Activated CD4-positive, alpha-beta T cell treated with anti-CD3 and anti-CD28 coated beads, Interleukin-2, Interleukin-4, amounts not matched to agents 100 ng/mL and 50 ng/mL, durations not matched to agents 16 hours and 8 hours (primary cell): ENCODE measurements at places on chromosomes 16 and 17.

- no peak for DNase-seq
Observed at GRCh38 chr16:2160915-2161551, 5.5 kb downstream of the TRAF7 start.

- DNase-seq, result peak; percentile 28
Observed at GRCh38 chr17:81735264-81736102, 23.4 kb downstream of the SLC25A10 start.

GRCh38 chr17:32265192-32265923, at the start of gene RHBDL3:
RHBDL3 (plus strand) TSS chr17:32265832; CDS start chr17:32266190, 358 bp downstream.
- DNase-seq, result no peak

DNA sequence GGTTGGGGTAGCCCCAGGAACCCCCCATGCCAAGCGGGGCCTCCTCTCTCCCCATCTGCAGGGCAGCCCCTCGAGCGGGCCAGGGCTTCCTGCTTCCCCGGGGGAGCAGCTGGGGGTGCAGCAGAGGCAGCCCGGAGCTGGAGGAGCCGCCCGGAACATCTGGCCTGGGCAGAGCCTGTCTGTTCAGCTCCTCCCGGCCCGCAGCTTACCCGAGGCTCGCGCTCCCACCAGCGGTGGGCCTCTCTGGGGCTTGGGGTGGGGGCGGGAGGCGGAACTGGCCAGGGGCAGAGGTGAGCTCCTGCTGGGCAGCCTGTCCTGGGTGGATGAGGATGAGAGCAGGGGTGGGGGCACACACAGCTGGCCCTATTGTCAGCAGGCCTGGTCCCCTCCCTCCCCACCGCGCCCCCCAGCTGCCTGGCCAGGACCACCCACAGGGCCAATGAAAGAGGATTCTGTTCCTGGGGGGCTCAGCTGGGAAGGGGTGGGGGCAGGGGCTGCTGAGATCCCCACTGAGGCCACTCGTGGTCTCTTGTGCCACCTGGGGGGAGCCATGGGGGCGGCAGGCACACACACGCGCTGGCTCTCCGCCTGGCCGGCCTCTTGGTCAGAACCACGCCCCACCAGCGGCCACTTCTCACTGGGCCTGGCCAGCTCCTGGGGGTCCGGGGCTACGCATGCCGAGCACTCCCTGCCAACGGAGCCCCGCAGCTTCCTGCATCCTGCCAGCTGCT, 34.7 kb downstream of the BAHCC1 start:
- DNase-seq, result no peak

- DNase-seq, result no peak
Observed at GRCh38 chr16:65181071-65181561, 59.3 kb upstream of the CDH11 start.

- DNase-seq, result no peak
Observed at GRCh38 chr17:75051941-75052340, 4.9 kb downstream of the KCTD2 start.

DNA sequence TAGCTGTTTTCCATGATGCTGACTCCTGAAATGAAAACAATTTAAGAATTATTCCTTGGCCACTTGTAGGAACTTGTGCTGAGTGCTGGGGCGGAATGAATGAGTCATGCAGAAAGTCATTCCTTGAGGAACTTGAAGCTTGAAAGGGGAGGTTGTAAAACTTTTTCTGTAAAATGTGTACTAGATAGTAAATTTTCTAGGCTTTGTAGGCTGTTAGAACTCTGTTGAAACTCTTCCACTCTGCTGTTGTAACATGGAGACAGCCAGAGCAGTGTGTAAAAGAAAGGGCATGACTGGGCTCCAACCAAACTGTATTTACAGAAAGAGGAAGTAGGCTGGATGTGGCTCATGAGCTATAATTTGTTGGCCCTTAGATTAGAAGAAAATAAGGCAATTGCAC, 46.1 kb downstream of the ABCA8 start:
- no peak for DNase-seq

GRCh38 chr17:60615840-60616239, 15.8 kb downstream of the PPM1D start:
- DNase-seq, result no peak

GRCh38 chr16:54282928-54283724, 3.5 kb downstream of the IRX3 start:
- no peak for DNase-seq

- DNase-seq, result no peak
Observed at GRCh38 chr17:47898241-47898640, 2.2 kb downstream of the SP2 start.

DNA sequence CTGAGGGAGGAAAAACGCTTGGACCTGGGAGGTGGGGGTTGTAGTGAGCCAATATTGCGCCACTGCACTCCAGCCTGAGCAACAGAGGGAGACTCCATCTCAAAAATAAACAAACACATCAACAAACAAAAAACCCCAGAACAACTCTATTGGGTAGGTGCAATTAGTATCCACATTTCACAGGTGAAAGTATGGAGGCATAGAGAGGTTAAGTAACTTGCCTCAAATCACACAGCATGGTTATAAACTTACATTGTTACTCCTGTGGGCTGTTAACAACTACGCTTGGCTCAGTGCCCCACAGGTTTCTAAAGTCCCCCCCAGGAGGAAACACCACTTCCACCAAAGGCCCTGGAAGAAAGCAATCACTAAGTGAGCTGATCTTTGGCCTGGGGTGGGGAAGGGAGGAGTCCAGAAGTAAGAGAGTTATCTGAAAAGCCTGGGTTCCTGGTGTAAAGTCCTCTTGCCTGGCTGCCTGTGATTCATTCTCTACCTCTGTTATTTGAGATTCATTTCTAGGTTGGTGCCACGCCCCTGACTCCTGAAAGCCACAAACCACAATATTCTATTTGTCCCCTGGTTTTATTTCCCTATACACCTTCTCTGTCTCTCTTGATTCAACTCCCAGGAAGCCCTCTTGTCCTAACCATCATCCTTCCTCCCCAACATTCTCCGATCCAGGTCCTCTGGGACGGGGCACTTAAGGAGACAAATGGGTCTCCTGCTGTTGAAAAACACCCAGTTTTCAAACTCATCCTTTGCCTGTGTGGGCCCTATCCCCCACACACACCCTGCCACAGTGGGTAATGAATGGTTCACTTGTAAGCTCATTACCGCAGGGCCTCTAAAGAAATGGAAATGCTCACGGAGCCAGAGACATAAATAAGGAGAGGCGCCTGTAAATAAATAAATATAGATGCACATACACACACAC, 195.4 kb downstream of the XYLT1 start:
- DNase-seq, result peak; percentile 15

DNA sequence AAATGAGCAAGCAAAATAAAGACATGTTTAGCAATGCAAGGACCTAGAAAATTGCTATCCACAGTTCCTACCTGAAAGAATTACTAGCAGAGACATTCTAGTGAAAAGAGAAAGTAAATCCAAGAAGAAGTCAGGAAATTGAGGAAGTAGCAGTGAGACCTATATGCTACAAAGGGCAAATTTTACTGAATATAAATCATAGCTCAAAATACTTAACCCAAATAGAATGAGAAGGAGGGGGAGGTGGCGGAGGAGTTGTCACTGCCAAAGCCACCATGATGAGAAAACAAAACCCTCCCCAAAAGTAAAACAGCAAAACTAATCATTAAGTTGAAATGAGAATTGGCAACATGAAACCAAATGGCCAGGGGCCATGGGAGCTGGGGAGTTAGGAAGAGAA, 39.3 kb downstream of the PITPNM3 start:
- DNase-seq, result no peak

GRCh38 chr16:31350275-31351005, 4.5 kb upstream of the ITGAX start:
- no peak for DNase-seq

- no peak for DNase-seq
Observed at GRCh38 chr17:50590946-50591737, 30.6 kb downstream of the CACNA1G start.

DNA sequence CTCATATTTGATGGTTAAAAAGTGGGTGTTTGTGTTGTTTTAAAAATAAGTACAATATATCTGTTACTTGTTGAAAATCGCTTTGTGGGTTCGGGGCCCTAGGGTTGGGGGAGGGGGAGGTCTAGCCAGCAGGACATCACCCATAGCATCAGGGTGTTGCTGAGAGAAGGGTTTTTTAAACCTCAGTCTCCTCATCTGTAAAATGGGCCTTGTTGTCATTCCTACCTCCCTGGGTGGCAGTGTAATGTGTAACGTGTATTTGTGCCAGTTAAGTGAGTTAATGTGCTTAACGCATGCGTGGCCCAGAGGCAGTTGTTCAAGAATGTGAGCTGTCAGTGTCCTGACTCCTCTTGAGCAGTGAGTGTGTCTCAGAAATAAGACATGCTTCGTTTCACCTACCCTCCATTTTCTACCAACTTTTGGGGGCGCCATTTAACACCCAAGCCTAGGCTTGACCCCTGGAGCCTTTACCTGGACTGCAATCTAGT, 129.0 kb downstream of the CMIP start:
- DNase-seq, result no peak

GRCh38 chr16:4194661-4195060, 47.2 kb downstream of the SRL start:
- DNase-seq, result no peak

GRCh38 chr17:74211912-74212208, 1.5 kb upstream of the TTYH2 start:
- DNase-seq, result no peak

DNA sequence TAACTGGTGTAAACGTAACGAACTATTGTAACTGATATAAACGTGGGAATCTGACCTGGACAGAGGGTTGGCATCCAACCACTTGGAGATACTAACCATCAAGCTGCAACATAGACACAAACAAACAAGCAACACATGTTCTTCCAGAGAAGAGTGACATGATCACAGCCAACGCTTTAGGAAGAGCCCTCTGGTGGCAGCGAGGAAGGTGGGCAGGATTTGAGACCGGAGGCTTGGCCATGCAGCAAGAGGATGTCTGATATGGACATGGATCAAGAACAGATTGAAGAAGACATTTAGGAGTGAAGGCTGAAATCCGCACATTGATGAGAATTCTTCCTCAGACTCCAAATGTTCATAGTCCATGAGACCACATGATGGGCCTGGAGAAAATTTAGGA, 40.3 kb upstream of the TNRC6A start:
- no peak for DNase-seq

GRCh38 chr17:82330322-82331239, 3.0 kb downstream of the SECTM1 start:
- no peak for DNase-seq

GRCh38 chr17:36808180-36808661, 129.1 kb upstream of the LHX1 start:
- no peak for DNase-seq

- no peak for DNase-seq
Observed at GRCh38 chr17:80637048-80637781, 92.6 kb downstream of the RPTOR start.

DNA sequence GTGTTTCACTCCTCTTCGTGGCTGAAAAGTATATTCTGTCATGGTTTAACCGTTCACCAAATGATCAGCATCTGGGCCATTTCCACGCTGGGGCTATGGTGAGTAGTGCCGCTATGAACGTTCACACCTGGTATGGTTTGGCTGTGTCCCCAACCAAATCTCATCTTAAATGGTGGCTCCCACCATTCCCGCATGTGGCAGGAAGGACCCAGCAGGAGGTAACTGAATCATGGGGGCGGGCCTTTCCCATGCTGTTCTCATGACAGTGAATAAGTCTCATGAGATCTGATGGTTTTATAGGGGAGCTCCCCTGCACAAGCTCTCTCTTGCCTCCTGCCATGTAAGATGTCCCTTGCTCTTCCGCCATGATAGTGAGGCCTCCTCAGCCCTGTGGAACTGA, 45.7 kb upstream of the ZNF469 start:
- no peak for DNase-seq

DNA sequence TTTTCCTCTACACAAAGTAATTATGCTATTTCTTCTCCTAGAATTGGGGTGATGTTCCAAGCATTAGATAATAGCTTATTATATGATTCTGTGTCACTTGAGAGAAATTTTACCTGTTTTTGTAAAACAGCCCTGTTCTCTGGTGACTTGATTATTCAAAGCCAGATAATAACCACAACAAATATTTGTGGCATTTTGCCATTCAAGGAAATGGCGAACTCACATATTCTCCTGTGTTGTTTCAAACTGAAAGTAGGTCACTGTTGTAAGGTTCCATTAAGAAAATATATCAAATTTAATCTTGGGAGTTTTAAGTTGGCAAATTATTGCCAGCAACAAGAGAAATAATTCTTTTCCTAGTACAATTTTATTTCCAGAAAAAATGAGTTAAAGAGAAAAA, 124.8 kb downstream of the STXBP4 start:
- peak; percentile 6 for DNase-seq

- no peak for DNase-seq
Observed at GRCh38 chr17:27635275-27635823, 4.4 kb downstream of the LGALS9 start.

- DNase-seq, result no peak
Observed at GRCh38 chr16:27894386-27894785, 169.1 kb downstream of the GSG1L start.

- DNase-seq, result no peak
Observed at GRCh38 chr17:45425125-45425983, 7.3 kb downstream of the ARHGAP27 start.

GRCh38 chr17:42893359-42893758, 7.2 kb upstream of the G6PC1 start:
- no peak for DNase-seq

- no peak for DNase-seq
Observed at GRCh38 chr17:6995500-6996255, at the start of gene ALOX12. ALOX12 (plus strand) TSS chr17:6996049; CDS start chr17:6996118, 69 bp downstream.

DNA sequence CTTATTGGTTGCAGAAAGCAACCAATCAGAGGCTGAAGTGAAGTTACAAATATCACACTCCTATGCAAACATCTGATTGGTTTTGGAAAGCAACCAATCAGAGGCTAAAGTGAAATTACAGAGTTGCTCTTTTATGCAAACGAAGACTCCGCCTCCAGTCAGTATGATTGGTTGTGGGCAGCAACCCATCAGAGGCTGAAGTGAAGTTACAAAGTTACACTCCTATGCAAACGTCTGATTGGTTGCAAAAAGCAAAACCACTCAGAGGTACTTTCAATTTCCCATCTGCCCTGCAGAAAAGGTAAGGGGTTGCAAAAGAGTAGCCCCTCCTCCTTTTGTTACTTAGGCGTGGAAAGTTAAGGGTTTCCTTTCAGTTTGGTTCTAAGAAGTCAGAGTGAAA, 697.3 kb downstream of the MAF start:
- DNase-seq, result no peak

DNA sequence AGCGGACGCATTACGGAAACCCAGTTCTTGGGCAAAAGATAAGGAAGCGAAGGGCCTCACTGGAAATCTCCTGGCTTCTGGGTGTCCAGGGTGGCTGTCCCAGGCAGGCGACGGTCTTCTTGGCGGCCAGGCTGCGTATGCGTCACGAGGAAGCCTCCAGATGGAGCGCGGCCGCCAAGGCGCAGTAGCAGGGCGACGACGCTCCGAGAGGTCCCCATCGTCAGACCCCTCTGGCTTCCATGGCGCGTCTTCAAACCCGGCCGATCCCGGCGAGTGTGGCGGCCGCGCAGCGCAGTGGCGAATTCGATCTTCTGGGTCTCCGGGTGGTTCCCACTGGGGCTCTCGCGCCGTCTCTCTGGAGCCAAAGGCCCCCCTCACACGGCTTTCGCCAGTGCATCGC, 13.8 kb upstream of the ANKRD40CL start:
- no peak for DNase-seq

GRCh38 chr17:45170931-45171337, 9.3 kb downstream of the HEXIM2 start:
- DNase-seq, result no peak
